ENCODE measurements at places on chromosomes 6 and 20.
A peak's percentile ranks its signal among the peaks of the same experiment; 100 is the strongest.

- peak; percentile 70 for DNase-seq
Observed at GRCh38 chr20:4633780-4634179, 87.9 kb upstream of the PRND start.

DNA sequence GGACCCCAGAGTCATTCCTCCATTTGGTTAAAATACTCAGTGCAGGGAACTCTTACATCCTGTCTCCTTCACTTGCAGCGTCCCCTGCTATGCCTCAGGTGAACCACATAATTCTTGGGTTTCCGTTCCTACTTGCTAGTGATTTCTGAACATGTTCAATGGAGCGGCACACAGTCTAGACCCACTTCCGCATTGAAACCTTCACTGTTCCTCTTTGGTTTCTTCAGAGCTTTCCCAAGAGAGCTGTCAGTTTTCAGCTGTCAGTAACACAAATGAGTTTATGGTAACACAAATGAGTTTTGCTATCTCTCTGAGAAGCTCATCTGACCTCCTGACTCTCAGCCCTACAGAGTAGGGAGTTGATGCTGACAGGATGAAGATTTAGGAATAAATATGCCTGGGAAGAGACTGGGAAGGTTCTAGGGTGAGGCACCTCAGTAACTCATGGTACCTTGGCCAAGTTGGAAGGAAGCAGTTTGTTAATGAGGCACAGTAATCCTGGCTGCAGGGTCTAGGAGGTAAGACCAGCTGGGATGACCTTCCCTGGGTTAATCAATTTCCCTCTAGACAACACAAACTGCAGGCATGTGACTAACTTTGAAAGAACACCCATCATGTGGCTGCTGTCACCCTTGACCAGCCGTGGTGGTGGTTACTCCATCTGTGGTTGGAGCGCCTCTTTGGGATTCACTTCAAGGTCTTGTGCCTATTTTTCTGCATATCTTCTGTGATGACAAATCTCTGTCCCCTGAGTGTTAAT is 5.4 kb downstream of the SYS1 start:
- DNase-seq: no peak

GRCh38 chr20:48605364-48606171 is 222.2 kb downstream of the PREX1 start:
- DNase-seq: no peak

GRCh38 chr6:148866657-148867268 is 119.9 kb downstream of the UST start:
- no peak for DNase-seq

GRCh38 chr6:14194483-14194882 is 76.9 kb downstream of the CD83 start:
- DNase-seq: no peak

DNA sequence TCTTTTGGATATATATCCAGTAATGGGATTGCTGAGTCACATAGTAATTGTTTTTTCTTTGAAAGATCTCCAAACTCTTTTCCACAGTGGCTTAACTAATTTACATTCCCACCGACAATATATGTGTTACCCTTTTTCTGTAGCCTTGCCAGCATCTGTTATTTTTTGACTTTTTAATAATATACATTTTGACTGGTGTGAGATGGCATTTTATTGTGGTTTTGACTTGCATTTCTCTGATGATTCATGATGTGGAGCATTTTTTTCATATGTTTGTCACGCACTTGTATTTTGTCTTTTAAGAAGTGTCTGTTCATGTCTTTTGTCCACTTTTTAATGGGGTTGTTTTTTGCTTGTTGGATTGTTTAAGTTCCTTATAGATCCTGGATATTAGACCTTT is 58.9 kb upstream of the OPRM1 start:
- no peak for DNase-seq

- no peak for DNase-seq
Observed at GRCh38 chr20:51512645-51513044, 29.9 kb downstream of the NFATC2 start.

GRCh38 chr6:4967301-4968030 is 36.4 kb downstream of the RPP40 start:
- DNase-seq: no peak

DNA sequence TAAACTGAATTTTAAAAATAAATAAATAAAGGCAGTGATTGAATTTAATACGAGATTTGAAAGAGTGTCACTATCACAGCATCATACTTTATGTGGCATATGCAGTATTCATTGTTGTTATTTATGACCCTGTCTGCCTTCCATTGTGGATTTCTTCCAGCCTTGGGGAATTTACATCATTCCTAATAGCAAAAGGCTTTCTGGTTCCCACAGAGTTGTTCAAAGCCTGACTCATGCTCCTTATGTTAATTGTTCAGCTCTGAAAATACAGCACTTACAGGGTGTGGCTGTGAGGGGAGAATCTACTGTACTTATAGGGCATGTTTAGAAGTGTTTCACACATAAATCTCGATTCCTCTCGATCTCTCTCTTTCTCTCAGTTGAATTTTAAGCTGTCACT is 54.4 kb downstream of the JAG1 start:
- DNase-seq: peak; percentile 94

GRCh38 chr20:53370345-53370961 is 223.2 kb downstream of the ZNF217 start:
- DNase-seq: no peak

DNA sequence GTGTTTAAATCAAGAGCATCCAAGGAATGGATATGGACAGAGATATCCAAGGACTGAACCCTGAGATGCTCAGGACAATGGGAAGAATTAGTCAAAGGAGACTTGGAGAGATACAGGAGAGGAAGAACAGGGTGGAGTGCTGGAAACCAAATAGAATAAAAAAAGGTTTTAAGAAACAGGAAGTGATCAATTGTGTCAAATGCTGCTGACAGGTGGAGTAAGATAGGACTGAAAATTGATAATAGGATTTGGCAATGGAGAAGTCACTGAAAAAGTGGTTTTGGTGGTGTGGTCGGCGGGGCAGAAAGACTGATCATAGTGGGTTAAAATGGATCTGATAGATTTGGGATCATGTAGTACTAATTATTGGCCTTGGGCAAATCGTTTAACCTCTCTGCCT is 37.9 kb upstream of the PNRC1 start:
- DNase-seq: no peak

DNA sequence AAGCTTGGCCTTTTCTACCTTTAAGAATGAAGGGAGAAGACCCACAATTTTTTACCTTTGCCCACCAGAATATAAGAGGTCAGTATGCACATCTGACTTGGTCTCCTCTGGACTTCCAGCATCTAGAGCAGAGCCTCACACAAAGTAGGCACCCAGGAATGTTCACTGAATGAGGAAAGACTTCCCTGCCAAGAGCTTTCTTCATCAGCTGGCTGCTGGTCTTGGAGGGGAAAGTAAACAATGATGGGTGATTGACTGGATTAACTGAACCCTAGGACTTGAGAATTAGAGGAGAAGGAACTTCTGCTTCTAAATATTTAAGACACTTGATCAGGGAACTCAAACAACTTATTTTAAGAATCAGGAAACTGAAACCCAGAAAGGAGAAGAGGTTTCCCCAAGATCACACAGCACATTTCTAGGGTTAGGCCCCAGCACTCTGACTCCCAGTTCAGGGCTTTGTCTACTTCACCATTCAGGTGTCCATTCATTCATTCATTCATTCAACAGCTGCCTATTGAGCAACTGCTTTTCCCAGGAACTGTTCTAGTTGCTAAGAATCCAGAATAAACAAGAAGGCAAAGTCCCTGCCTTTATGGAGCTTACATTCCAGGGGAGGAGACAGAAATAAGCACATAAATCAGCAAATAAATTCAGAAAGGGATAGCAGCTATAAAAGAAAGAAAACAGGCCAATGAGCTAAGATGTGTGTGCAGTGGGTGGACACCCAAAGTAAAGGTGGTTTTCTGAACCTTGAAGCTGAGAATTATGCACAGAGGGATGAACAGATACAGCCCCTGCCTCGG is 216.9 kb upstream of the LRFN2 start:
- no peak for DNase-seq

GRCh38 chr20:45138561-45139300 is 14.5 kb upstream of the WFDC12 start:
- DNase-seq: no peak

- peak; percentile 93 for DNase-seq
Observed at GRCh38 chr6:161273752-161274487, at the start of gene AGPAT4. Gene AGPAT4 (minus strand): TSS chr6:161274061. CDS start chr6:161232213, 41,848 bp downstream.

DNA sequence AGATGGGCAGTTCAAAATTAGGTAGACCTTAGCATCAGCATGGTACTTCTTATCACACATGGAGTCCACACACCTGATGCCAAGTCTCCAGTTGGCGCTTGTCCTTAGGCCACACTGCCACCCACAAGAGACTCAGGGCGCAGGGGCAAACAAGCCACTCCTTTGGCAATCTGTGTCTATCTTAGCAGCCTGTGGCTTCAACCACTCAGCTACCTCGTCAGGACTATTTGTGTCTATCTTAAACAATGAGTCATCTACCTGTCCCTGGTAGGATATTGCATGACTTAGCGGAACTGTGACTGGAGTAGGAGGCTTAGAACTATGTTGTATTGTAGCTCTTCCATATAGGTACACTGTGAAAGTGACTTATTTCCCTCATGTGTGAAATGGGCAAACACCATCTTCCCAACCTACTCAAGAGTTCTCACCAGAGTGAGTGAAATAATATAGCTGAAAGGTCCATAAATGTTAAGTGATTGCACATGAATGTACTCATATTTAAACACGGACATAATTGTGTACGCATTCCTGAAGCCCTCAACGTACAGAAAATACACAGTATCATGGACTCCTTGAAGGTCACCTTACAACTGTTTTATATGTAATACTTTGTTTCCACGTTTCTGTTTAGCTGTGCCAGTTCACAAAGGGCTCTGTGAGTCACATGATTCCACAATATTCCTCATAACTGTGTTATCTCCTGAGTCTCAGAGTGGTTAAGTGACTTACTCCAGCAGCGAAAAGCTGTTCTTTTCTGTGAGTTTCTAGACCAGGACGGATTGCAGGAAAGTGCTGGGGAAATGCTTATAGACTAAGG is 1.6 kb downstream of the TRIM27 start:
- no peak for DNase-seq

- peak; percentile 73 for DNase-seq
Observed at GRCh38 chr20:40279390-40279789, 409.6 kb downstream of the MAFB start.

- DNase-seq: no peak
Observed at GRCh38 chr6:70846207-70846835, 110.5 kb downstream of the B3GAT2 start.

- DNase-seq: no peak
Observed at GRCh38 chr6:112909781-112910180, 562.7 kb downstream of the RFPL4B start.

All from GM04503 (cell line).